ENCODE measurements at places on chromosomes 5 and 9.

DNA sequence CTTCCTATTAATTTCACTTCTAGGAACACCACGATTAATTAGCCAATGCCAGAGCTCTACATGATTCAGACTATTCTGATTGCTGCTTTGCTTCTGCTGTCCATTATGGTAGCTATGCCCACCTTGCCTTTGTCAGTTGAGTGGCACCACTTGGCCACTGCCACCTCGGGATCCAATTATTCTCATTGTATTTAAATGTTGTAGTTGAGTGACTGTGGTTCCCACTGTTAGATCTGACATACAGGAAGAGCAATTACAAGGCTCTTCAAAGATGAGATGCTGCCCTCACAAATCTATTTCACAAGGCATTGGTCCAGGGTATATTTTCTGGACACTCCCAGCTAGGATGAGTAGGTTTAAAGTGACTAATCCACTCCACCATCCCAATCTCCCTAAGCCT lies 864.5 kb upstream of the EDIL3 start:
- DNase-seq, result no peak

DNA sequence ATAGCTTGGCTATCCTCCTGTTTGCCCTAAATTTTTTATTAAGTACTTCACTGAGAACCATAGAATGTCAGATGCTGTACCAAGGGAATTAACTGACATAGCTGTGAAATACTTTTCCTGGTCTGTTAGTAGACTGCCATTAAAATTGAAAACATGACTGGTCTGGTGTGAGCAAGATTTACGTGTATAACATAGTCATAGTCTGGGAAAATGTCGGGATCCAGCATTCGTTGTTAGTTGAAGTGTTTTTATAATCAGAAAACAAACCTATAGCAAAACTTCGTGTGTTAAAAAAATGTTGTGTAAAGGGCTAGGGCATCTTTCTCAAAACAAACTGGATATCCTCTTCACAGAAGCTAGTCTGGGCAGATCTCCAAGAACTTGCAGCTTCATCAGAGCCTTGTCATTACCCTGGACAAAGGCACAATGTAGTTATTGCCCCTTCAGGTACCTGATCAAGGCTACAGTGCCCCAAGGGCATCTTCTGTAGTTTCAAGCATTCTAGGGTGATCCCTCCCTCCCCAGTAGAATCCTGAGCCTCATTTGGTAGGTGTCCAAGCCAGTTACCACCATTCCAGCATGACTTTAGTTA lies 454.2 kb upstream of the SGCD start:
- no peak for DNase-seq

- DNase-seq, result no peak
Observed at GRCh38 chr9:95048225-95049087, 269.1 kb downstream of the FANCC start.

- no peak for DNase-seq
Observed at GRCh38 chr5:109316634-109317033, 93.1 kb downstream of the PJA2 start.

GRCh38 chr5:176577312-176578176 lies 28.4 kb downstream of the CDHR2 start:
- no peak for DNase-seq

DNA sequence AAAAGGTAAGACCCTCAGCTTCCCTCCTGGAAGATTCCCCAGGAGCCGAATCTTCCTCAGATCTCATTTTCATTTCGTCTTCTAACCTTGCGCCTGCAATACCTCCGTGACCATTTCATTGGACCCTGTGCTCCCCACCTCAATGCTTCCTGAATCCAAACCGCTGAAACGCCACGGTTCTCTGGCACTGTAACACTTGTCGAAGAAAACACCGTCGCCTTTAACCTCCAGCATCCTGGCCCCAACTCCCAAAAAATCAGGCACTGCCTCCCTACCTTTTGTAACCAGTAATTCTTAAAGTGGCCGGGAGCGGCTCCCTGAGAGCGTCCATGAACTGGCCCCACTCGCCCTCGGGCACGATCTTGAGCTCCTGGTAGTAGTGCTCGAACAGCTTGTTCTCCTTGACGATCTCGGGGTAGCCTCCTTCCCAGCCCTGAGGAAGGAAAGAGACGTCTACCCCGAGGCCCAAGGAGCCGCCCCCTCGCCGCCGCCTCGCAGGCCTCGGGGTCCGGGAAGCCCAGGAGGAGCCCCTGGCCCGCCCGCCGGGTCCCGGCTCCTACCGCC lies 438 bp downstream of the NSUN2 start:
- DNase-seq, result no peak

GRCh38 chr9:129073404-129073803 lies 7.5 kb upstream of the DOLPP1 start:
- no peak for DNase-seq

DNA sequence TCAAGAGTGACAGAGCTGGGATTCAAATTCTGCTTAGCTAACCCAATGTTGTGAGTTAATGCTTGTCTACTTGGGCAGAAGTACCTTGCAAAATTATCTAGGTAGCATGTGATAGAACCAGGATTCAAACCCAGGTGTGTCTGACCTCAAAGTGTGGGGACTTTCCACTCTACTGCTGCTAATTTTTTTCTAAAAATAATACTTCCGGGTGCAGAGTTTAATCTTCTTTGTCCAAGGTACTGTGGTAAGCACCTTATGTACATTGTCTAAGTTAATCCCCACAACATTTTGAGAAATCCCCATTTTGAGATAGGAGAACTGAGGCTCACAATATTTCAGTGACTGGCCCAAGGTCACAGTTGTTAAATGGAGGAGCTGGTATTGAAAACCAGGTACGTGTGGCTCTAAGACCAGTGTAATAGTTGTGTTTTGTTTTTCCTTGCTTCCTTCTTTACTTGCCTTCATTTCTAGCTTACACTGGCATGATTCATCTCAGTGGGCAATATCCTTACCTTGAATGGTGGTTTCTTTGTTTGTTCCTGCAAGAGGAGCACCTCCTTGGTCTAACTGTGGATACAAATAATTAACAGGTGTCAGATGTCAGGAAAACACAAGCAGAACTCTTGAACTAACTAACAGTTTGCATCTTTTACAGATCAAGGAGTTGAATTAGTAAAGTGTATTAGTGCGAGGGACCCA lies 7.5 kb downstream of the ALDOB start:
- DNase-seq, result no peak

DNA sequence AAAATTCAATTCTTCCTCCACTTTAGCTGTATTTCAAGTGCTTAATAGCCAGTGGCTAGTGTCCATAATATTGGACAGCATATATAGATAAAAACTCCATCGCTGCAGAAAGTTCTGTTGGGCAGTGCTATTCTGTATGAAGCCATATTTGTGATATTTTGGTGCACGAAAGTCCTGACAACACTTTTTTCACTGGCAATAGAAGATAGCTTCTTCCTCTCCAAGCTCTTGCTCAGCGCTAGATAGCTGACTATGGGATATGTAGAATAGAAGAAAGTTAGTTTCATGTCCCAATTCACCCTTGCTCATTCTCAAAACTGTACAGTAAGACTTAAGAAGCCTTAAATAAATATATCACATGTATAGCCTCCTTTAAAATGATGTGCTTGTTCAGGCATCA lies 269.9 kb downstream of the TLR4 start:
- no peak for DNase-seq

- no peak for DNase-seq
Observed at GRCh38 chr5:124706729-124707361, 39.6 kb downstream of the ZNF608 start.

GRCh38 chr9:30628915-30629567 lies 1755.4 kb upstream of the ACO1 start:
- no peak for DNase-seq

DNA sequence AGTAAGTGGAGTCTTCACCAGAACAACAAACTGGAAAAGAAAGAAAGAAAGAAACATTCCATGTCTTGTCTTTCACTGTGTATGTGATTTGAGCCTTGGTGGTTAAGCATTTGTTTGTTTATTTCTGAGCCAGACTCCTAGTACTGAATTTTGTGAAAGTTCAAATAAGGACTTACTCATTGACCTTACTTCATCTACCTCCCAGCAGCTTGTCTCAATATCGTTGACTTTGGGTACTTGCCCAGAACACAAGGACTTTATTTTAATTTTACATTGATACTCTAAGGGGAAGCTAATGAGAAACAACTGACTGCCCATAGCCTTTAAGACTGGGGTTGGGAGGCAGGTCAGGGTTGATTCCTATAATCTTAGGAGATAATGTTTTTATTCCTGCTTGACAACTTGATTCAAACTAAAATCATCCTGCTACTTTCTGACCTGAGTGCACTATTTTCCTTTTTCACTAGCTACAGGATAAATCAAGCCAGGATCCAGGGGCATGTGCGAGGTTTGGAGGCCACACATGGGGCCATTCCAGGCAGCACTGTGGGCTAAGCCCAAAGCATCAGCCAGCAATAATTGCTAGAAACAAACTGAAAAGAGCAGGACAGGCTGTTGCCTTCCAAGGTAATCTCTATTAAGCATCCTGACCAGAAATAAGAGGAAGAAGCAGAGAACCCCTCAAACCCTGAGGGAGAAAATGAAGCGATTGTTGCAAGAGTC lies 138.9 kb upstream of the RUSC2 start:
- DNase-seq, result no peak

DNA sequence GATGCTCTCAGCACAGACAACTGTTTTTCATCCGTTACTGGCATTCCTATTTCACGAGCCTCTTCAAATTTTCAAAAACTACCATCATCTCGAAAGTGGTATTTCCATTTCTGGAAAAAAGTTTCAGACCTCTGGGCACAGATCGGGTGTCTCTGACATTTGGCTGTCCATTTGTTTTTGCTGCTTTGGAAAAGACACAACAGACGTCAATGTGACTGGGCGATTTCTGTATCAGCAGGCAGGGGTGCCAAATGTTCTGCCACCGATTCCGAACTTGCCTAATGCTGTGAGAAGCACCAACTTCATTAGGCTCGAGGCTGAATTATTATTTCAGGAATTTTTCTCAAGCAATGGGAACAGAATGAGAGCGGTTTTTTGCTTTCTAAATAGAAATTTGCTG lies 105.6 kb downstream of the ARSB start:
- no peak for DNase-seq

GRCh38 chr9:78654324-78654723 lies 357.4 kb downstream of the PSAT1 start:
- no peak for DNase-seq

- DNase-seq, result no peak
Observed at GRCh38 chr9:77170991-77171699, 6.2 kb upstream of the VPS13A start.

- DNase-seq, result no peak
Observed at GRCh38 chr5:151001436-151001835, 19.0 kb upstream of the GPX3 start.

- DNase-seq, result no peak
Observed at GRCh38 chr5:145483212-145483611, 351.9 kb downstream of the PRELID2 start.

DNA sequence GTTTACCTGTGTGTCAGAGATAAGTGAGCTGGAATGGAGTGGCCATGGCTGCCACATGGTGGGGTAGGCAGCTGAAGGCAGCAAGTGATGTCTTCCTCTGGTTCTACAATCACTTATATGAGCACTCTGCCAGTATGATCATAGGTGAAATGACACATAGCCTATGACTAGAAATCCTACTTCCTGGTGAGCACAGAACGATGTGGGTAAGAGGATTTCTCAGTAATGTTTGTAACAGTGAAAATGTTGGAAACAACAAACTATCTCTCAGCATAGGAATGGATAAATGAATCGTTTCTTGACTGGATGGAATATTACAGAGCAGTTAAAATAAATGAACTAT lies 187.0 kb upstream of the S1PR3 start:
- DNase-seq, result no peak

GRCh38 chr5:125526966-125527365 lies 780.5 kb upstream of the ZNF608 start:
- DNase-seq, result no peak

- DNase-seq, result no peak
Observed at GRCh38 chr5:110104060-110104725, 414.5 kb downstream of the MAN2A1 start.

DNA sequence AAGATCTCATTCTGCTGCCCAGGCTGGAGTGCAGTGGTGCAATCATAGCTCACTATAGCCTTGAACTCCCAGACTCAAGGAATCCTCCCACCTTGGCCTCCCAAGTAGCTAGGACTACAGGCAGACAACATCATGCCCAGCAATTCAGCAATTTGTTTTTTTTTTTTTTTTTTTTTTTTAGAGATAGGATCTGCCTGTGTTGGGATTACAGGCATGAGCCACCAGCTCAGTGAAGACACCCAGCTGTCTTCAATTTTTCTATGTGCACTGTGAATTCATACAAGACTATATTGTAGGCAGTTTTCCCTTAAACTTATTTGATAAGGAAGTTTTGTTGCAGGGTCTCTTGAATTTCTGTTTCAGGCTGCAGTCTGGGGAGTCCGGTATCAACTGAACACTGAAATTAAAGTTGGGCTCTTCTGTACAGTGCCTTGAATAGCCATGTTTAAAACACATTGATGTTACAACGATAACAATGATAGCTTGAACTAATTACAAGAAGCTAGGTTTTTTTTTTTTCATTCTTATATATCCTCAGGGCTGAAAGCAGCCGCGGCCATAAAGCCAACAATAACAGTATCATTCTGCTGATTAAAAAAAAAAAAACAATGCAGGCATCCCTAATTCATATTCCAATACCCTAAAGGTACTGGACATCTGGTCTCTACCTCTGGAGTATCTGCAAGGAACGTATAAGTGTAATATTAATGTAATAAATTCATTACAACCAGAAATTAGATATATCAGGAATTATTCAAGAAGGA lies 63.5 kb downstream of the MPDZ start:
- DNase-seq, result no peak

GRCh38 chr5:40052808-40053207 lies 626.9 kb upstream of the PTGER4 start:
- no peak for DNase-seq

DNA sequence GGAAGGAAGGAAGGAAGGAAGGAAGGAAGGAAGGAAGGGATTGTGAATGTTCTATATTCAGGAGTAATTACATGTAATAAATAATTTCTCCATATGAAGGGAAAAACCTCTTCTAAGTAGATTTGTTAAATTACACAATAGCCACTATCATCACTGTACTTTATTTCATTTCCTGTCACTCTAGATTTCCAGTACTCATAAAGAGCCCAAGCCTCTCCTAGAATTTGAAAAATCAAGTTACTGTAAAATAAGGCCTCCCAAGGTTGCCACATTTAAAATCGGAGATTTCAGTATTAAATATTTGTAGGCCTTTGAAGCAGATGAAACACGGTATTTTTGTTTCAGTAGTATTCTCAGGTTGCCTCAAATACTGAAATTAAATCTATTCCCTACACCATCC lies 499.0 kb downstream of the CDH10 start:
- no peak for DNase-seq

DNA sequence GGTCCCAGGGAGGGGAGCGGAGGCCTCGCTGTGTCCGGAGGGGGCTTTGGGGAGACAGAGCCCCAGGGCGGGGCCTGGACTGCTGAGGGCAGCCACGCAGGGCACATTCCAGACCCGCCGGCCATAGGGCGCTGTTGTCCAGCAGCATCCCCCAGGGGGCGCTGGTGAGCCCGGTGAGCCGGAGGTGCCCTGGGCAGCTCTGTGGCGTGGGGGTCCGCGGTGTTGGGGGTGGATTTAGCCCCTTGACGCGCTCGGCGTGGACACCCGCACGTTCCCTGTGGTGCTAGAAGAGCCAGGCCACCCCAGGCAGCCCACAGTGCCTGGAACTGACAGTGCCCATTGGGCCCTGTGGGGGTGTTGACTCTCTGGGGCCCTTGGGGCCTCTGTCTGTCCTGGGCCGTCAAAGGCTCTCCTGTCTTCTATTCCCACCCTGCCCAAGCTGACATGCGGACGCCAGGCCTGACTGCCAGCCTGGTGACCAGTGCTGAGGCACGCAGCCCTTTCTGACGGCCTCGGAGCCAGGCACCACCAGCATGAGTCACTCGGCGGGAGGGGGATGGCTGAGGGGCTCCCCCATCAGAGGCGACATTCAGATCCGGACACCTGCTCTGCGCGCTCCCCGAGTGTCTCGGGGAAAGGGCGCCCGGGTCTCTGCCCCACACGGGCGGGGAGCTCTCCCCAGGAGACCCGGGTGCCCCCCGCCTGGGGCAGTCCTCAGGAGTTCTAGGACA lies 23.9 kb downstream of the TPPP start:
- no peak for DNase-seq
